ENCODE measurements at places on chromosomes 2 and 18.
A peak's percentile ranks its signal among the peaks of the same experiment; 100 is the strongest.

DNA sequence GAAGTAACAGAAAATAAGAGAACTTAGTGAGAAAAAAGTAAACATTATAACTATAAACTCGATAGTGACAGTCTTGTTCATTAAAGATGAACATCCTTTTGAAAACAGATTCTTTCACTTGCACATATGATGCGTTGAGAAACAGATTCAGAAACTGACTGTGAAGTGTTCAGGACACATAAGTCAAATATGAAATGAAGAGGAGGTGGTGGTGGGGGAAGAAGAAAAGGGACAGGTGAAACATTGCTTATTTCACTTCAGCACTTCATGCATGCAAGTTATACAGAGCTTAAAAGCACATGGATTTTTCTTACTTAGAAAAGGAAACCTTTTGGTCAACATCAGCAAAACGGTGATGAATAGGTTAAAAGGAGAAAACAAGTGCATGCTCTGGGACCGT is 42.5 kb downstream of the STAT4 start:
- DNase-seq, result no peak

GRCh38 chr2:128808462-128809258 is 490.0 kb upstream of the HS6ST1 start:
- no peak for DNase-seq

DNA sequence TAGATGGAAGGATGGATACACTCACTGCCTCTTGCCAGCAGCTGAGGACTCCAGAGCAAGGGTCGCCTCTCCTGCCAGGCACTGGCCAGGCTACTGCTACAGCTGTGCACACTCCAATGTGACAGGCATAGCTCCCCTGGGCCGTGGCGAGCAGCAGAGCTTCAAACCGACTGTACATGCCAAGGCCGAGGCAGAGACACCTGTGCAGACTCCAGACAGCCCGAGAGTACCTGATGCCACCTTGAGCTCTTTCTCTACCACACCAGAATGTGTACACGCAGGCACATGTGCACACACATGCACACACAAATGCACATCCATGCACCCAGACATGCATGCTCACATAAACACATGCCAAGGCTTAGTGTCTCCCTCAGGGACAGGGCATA is 508.3 kb upstream of the MYT1L start:
- peak; percentile 17 for DNase-seq

- peak; percentile 58 for DNase-seq
Measured at GRCh38 chr2:26068602-26069298, 34.9 kb downstream of the RAB10 start.

- DNase-seq, result peak; percentile 3
Measured at GRCh38 chr2:73285159-73285739, 971 bp upstream of the FBXO41 start.

DNA sequence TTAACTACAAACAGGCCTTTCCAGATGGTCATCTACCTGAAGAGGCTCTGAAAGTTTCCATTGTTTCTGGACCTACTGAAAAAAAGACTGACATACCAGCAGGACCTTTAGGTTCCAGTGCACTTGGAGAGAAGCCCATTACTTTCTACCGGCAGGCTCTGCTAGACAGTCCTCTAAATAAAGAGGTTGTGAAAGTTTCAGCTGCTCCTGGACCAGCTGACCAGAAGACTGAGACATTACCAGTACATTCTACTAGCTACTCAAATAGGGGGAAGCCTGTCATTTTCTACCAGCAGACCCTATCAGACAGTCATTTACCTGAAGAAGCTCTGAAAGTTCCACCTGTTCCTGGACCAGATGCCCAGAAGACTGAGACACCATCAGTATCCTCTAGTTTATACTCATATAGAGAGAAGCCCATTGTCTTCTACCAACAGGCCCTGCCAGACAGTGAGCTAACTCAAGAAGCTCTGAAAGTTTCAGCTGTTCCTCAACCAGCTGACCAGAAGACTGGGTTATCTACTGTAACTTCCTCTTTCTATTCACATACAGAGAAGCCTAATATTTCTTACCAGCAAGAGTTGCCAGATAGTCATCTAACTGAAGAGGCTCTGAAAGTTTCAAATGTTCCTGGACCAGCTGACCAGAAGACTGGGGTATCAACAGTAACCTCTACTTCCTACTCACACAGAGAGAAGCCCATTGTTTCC is 65.8 kb downstream of the ALMS1 start:
- DNase-seq, result no peak

DNA sequence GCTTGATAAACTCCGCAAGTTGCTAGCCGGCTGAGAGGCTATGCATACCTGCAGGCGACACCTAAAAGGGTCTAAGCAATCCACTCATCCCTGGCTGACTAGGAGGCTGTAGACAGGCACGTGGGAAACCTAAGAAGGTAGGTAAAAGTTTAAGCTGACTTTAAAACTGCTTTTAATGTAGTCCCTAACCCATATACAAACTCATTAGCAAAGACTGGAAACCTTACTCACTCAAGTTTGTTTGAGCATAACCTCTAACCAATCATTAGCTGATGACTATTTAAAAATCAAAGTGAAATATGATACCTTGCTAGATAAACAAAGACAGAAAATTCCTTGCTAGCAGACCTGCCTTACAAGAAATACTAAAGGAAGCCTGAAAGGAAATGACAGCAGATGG is 106.4 kb downstream of the EXOC6B start:
- peak; percentile 86 for DNase-seq

- no peak for DNase-seq
Measured at GRCh38 chr2:148303161-148303560, 282.3 kb downstream of the MBD5 start.

All from islet precursor cell (in vitro differentiated cells).